Pancreas (tissue), 10 donors: ENCODE measurements at places on chromosomes 6 and 20. TPM values are rescaled to one million over a fixed set of nuclear protein-coding genes. Genes with fewer than 3 reads are reported as not detected.

PET117 gene
- total RNA-seq: 5.5 TPM

NRN1 gene
- 1.5 TPM for total RNA-seq

COL21A1 gene
- total RNA-seq: 0.32 TPM

MMS22L gene
- total RNA-seq: 2.0 TPM

RAET1L gene
- 0.53 TPM for total RNA-seq

CRISP3 gene
- total RNA-seq: 35.4 TPM

MBOAT1 gene
- total RNA-seq: 3.1 TPM

PGC gene
- 6.2 TPM for total RNA-seq

CLPSL2 gene
- total RNA-seq: 2.4 TPM

CDC25B gene
- total RNA-seq: 4.0 TPM
